Glutamatergic neuron (in vitro differentiated cells): ENCODE measurements at places on chromosomes 1 and 21. TPM values are rescaled to one million over a fixed set of nuclear protein-coding genes. Genes with fewer than 3 reads are reported as not detected.

DNA sequence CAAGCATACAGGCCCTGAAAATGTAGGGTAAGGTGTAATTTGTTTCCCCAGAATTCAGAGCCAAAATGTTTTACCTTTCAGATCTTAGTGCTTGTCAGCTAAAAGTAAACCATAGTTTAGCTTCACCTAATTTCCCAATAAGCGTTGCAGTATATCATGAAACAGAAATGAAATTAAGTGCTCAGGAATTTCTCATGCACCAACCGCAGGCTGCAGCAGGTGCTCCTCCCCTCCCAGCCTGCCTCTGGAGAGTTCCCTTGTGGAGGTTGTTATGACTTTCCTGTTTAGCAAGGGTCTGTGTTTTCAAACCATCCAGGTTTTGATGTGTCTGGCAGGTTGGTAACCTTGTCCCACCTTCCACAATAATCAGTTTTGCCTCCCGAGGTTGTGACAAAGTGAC, 118.5 kb downstream of the HLX start:
- DNase-seq: no peak

- DNase-seq: no peak
These were observed 37.8 kb upstream of the CCSAP start for GRCh38 chr1:229380536-229381160.

GRCh38 chr1:115791816-115792215, 23.3 kb upstream of the CASQ2 start:
- no peak for DNase-seq

GRCh38 chr1:198472997-198473396, 67.5 kb downstream of the ATP6V1G3 start:
- no peak for DNase-seq

GRCh38 chr1:165551469-165551868, 7.7 kb downstream of the LRRC52 start:
- peak; percentile 43 for DNase-seq

DNA sequence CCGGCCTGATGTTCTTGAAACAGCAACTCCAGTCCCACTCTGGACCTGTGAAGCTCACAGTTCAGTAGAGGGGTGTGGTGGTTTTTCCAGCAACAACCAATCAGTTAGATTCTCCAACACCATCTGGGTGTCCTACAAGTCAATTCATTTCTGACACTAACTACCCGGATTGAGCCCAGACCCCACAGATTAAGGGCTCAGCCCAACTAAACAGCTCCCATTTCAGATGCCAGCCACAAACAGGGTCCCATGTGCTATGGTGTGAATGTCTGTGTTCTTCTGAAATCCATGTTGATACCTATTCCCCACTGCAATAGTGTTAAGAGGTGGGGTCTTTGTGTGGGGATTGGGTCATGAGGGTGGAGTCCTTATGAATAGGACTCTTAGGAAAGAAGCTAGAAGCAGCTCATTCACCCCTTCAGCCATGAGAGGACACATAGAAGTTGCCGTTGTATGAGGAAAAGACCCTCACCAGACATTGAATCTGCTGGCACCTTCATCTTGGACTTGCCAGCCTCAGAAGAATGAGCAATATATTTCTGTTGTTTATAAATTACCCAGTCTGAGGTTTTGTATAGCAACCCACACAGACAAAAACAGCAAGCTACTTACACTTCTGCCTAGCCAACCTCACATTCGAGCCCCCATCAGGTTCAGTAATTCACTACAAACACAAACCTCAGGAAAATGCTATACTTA, 53.6 kb downstream of the IRF2BP2 start:
- no peak for DNase-seq

GRCh38 chr21:17834639-17835354, 15.6 kb upstream of the C21orf91 start:
- no peak for DNase-seq

GRCh38 chr1:171898941-171899340, 57.6 kb downstream of the DNM3 start:
- peak; percentile 44 for DNase-seq

GRCh38 chr1:58941471-58942289, 157.8 kb upstream of the JUN start:
- no peak for DNase-seq

DNA sequence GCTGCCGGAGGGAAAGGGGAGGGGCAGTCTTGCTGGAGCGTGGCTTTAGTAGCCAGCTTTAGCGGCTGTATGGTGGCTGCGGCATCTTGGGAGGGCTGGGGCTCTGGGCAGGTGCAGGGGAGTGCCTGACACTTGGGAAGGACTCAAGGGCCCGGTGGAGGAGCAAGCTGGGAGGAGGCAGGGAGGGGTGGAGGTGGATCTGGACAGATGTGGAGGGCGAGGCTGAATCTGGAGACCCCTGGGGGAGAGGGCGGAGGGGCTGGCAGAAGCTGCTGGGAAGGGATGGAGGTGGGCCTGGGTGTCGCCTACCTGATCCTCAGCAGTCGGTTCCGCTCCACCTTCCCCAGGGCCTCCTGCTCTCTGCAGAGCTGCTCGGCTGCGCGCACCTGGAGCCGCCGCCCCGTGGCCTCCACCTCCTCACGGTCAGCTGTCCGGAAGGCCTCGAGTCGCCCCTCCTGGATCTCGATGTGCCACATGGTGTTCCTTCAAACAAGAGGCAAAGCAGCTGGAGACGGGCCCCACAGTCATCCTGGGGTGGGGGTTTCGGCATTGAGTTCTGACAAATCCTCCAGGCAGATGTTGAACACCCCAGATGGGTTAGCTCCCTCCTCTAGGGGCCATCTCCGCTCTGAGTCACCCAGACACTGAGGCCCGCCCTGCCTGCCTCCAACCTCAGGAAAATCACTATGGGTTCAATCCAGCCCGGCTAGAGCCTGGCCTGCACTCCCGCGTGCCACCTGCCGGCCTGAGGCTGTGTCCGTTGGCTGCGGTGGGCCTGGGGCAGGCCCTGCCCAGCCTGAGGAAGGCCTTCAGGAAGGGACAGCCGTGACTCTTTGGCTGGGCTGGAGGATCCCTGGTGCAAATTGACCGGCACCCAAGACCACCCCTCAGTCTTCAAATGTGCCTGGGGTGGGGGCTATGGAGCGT, 29.6 kb downstream of the CFAP74 start:
- no peak for DNase-seq

DNA sequence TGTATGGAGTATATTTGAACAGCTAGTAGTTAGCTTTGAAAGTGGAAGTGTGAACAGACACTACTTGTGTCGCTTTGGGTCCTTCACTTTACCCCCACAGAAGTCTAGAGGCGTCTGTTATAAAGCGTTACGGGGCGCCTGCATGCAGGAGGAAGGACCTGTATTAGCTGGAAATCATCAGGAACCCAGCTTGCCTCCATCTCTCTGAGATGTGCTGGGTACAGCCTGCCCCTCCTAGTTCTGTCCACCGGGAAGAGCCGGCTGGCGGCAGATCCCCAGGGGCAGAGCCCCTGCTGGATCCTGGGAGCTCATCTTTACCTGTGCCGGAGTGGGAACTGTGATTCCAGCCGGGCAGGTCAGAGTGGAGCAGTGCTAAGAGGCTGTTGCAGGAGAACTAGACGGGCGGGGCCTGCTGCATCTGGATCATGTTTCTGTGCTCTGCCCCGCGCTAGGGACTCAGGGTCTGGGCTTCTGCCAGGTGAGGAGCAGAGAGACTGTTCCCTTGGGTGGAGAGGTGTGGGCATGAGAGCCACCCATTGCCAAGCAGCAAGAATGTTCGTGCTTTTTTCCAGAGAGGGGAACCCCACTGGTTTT, 22.3 kb upstream of the SPSB1 start:
- DNase-seq: no peak

- no peak for DNase-seq
These were observed 14.5 kb upstream of the ERRFI1 start for GRCh38 chr1:8040586-8040985.

DNA sequence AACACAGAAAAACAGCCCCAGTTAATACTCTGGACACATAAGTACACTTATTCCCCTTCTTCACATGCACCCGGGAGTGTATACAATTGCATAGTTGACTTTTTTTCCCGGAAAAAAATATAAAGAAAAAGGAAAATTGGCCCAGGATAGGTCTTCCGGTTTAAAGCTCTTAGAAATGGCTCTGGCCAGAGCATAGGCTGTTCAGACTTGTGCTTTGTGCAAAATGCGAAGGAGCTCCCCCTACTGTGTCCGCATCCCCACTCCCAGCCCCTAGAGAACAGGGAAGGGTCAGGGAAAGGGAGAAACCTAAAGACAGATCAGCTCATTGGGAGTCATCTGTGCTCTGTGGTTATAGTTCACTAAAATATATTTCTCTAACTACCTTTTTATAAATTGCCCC, 5.5 kb upstream of the MTMR11 start:
- DNase-seq: peak; percentile 61

DNA sequence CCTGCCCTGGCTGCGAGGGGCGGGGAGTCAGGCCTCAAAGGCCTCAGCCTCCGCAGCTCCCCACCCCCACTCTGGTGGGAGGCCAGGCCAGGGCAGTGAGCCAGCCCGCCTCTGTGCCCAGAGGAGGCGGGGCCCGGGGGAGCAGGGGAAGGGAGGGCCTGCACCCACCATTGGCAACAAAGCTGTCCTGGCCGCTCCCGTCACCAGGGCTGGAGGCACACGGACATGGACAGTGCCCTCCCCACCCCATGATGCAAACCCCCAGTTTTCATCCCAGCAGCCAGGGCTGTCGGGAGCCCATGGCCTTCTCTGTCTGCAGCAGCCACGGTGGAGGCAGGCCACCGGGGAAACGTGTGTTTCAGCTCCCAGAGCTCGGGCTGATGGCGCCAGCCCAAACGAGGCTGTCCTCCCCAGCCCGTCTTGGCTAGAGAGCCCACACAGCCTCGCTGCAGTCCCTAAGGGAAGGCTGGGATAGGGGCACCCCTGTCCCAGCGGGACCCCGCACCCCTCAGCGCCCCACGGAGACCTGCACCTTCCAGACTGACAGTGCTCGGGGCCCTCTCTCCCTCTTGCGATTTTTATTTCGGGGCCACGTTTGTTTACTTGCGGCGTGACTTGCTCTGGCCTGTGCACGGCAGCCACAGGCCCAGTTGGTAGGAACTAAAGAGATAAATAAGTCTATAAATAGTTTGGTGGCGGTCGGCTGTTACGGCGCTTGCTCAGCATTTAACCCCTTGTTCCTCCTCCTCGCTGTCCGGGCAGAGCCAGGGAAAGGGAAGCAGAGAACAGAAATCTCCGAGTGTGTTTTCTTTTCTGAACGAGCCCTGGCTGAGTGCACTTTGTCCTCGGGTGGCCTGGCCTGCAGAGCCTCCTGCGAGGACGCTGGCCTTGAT, 101.8 kb downstream of the PRDM16 start:
- DNase-seq: no peak

- DNase-seq: no peak
These were observed 8.5 kb downstream of the DIPK1A start for GRCh38 chr1:92952714-92953113.

- no peak for DNase-seq
These were observed 204.3 kb upstream of the RAB4A start for GRCh38 chr1:229066591-229066990.

DNA sequence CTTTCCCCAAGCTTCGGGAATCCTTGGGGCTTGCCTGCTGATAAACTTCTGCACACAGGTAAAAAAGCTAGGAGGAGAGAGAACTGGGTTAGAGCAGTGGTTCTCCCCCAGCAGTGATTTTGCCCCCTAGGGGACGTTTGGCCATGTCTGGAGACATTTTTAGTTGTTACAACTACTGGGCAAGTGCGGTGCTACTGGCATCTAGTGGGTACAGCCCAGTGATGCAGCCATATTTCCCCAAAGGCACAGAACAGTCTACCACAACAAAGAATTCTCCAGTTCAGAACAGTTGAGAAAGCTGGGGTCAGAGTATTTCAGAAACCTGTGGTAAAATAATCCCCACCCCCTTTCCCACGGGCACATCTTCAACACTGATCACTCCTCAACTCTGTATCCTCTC, 41.3 kb downstream of the LRRC71 start:
- DNase-seq: no peak

GRCh38 chr1:73065339-73066041, 783.2 kb upstream of the NEGR1 start:
- peak; percentile 56 for DNase-seq

GRCh38 chr1:69167876-69168275, 399.8 kb upstream of the LRRC7 start:
- DNase-seq: no peak

DNA sequence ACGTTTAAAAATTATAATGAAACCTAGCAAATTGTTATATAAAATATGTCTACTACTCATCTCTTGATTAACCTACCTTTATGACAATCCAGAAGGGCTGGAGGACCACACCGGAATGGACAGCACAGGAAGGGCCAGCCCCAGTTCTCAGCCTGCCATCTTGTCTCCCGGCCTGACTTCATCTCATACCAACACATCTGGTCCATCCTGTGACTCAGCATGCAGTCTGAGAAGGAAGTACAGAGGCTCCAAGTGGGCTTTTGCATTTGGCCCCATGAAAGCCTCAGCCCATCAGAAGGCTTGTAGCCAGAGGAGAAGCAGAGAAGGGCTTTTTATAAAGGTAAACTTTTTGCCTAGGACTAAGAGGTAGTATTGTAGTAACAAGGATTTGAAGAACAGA, 436.6 kb downstream of the MRPL39 start:
- no peak for DNase-seq

DNA sequence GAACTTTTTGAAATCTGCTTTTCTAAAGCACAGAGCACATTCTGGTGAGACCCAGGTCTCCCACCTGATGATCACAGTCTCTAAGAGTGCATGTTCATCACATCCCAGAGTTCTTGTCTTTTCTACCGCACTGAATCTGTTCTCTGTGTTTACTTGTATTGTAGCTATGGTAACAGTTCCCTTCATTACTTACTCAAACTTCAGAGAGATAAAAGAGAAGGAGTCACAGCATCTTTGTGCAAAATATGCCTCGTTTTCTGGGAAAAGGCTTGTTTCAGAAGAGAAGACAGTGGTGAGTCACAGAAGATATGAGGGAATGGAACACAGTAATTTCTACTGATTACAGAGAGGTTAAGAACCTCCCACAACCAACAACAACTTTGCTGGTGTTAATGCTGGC, 580.6 kb downstream of the PLA2G4A start:
- DNase-seq: no peak

GRCh38 chr1:233719655-233720341, 105.9 kb downstream of the KCNK1 start:
- DNase-seq: no peak

- DNase-seq: no peak
These were observed 3.3 kb upstream of the ADAMTS5 start for GRCh38 chr21:26969971-26970725.

The PCP4L1 gene
- total RNA-seq: 1.1 TPM

The ATAD3C gene
- 10.2 TPM for total RNA-seq

The GPR61 gene
- total RNA-seq: 0.76 TPM

The DCST1 gene
- not detected for total RNA-seq

The C1orf87 gene
- total RNA-seq: not detected

The CD101 gene
- 3.2 TPM for total RNA-seq

The RHD gene
- not detected for total RNA-seq

The UAP1 gene
- 34.1 TPM for total RNA-seq
